Esophagus squamous epithelium (tissue), 5 donors: ENCODE measurements at places on chromosomes 4 and X.

DNA sequence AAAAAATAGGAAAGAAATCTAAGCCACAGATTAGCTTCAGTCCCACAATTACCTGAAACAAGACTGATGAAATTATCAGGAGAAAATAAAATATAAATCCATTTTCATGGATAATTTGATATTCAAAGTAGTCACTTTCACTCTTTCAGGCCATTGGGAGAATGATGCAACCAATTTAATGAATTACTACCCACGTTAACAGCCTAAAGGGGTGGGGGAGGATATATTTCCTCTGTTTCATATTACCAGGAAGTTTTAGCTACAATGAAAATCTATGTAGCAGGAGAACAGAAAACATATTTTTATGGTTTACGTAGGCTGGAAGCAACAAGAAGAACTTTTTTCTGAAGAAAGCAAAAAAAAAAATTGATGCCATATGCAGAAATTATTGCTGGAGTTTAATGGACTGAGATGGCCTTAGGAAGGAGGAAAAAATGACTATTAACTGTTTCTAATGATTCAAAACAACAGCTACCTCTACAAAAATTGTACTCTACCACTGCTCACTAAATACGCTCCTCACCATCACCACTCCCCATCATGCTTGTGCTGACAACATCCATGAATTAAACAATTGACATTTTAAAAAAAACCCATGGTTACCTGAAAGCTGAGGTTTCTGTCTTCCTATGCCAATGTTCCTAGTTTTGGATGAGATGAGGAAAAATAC lies 100.9 kb downstream of the CXXC4 start:
- no peak for DNase-seq

DNA sequence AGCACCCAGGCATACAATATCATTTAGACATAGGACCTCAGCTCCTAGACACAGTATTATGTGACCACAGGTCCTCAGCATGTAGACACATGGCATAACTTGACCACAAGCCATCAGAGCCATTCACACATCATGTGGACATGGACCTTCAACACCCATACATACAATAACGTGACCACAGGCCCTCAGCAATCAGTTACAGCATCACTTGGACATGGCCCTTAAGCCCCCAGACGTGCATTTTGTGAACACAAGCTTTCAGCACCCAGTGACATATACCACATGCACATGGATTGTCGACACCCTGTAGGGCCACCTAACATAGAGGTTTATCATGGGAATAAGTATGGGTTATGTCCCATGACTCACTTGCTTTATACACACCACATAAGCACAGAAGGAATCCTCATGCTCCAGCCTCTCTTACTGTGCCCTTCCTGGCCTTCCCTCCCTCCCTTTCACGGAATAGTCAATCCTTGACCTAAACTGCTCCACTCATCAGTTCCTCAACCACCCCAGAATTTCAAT lies 1.9 kb downstream of the TSPYL2 start:
- DNase-seq, result no peak

GRCh38 chrX:136755411-136755810 lies 25.3 kb downstream of the ARHGEF6 start:
- DNase-seq, result no peak

GRCh38 chrX:75986976-75987375 lies 185.9 kb upstream of the PBDC1 start:
- no peak for DNase-seq

- no peak for DNase-seq
Measured at GRCh38 chr4:10079912-10080588, 36.5 kb downstream of the WDR1 start.

- no peak for DNase-seq
Measured at GRCh38 chr4:14267373-14268060, 640.0 kb upstream of the BOD1L1 start.

DNA sequence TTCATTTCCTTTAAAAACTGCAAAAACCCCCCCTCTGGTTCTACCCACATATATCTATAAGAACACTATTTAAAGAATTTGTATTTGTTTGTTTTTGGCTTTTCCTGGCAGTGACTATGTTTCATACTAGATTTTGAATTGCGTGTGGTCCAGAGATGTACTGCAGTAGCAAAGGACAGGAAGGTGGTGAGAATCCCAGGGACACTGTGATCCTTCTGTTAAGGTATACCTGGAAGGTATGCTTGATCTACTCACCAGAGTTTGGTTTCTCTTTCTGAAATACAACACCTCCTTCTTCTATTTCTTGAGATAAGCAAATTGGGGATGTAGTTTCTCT lies 129.6 kb upstream of the RASGEF1B start:
- DNase-seq, result no peak

GRCh38 chr4:85482010-85482738 lies 7.2 kb downstream of the ARHGAP24 start:
- DNase-seq, result no peak

- DNase-seq, result no peak
Measured at GRCh38 chr4:140557831-140558435, 10.8 kb downstream of the UCP1 start.

DNA sequence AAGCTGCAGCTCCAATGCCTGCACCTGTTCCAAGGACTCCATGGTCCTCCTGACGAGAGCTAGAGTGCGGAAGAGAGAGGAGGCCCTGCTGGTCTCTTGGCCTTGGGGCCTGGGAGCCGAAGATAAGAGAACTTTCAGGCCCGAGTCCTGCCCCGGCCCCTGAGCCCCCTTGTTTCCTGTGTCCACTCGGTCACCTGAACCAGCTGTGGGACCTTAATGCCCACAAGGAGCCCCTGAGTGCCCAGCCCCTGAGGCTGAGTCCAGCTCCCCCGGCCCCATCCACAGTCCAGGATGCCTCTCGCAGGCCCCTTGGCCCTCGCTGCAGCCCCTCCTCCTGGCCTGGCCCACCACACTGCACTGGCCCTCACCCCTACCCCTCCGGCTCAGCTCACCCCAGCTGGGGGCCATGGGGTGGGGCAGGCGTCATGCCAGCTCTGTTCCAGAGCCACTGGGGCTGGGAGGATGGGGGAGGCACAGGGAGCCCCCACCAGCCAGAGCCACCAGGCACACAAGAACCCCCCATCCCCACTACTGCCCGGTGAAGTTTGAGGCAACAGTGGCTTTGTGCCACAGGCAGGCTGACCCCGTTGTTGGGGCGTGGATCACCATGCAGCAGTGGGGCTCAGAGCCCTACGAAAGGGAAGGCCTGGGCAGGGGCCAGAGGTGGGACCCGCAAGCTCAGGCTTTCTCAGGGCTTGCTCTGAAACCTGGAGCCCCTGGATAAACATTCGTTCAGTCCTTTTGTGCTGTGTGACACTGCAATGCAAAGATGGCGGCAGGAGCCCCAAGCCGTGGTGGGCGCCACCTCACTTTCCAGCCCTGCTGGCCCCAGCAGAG lies 14.1 kb downstream of the NAT8L start:
- DNase-seq, result no peak

GRCh38 chr4:128461291-128462102 lies 173.9 kb upstream of the PGRMC2 start:
- no peak for DNase-seq

GRCh38 chr4:41307638-41308037 lies 50.9 kb downstream of the UCHL1 start:
- DNase-seq, result no peak

DNA sequence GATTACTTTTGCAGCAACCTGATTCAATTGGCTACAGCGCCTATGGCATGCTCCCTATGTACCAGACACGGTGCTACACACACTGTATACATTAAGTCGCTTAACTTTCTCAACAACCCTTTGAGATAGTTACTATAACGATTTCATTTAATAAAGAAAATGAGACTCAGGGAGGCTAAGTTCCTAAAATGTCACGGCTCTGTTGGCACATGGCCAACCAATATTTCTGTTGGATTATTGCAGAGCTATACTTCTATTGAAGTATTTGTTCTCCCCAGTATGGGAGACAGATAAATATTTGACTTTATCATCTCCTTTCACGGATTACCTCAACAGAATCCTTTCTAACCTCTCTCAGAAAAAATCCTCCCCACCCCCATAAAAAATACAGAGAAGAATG lies 25.3 kb downstream of the CLNK start:
- no peak for DNase-seq

DNA sequence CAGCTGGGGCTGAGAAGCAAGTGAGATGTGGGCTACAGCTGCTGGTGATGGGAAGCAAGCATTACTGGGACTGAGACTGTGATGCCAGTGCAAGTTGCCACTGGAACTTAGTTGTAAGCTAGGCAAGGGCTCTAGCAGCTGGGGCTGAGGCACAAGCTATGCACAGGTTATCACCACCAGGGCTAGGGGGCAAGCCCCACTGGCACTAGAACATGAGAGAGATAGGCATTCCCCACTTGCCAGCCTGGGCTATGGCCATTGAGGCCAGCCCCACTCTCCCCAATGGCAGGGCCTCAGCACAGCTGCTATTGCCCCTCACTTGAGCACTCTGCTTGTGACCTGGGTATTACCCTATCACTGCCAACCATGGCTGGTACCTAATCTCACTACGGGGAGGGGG lies 130.8 kb upstream of the SMIM31 start:
- no peak for DNase-seq

DNA sequence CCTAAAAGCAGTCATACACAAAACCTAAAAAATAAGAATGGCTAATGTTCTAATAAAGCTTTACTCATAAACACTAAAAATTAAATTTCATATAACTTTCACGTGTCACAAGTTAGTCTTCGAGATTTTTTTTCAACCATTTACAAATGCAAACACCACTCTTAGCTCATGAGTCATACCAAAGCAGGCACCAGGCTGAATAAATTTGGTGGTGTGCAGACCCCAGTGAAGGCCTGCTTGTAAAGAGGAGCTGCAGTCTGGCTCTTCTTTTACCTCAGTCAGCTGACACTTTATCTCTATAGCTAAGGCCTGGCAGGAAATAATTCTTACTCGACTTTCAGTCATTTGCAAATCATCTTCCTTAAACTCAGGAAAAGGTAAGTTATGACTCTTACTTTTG lies 37.4 kb downstream of the CLOCK start:
- DNase-seq, result no peak

GRCh38 chrX:139211568-139212182 lies 318.9 kb upstream of the F9 start:
- no peak for DNase-seq

DNA sequence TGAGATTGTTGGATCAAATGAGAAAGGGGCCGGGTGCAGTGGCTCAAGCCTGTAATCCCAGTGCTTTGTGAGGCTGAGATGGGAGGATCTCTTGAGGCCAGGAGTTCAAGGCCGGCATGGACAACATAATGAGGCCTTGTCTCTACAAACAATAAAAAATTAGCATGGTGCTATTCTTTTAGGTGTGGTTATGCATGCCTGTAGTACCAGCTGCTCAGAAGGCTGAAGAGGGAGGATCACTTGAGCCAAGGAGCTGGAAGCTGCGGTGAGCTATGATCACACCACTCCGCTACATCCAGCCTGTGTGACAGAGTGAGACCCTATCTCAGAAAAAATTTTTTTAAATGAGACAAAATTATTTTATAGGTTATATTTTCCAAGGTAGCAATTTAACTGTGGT lies 49.7 kb upstream of the TMEM150C start:
- no peak for DNase-seq

DNA sequence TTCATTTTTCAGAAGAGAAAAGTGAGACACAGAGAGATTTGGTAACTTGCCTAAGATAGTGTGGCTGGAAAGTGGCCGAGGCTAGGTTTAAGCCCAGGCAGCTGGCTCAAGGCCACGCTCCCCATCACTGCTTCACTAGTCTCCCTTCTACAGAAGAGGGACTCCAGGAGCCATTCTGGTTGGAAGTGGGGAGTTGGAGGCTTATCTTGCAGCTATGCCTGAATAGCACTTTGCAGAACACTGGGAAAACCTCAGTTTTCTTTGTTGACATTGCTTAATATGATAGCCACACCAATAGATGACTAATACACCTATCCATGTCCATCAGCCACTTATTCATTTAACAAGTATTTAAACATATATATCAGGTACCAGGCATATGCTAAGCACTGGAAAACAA lies 18.5 kb downstream of the LRRC66 start:
- DNase-seq, result no peak

DNA sequence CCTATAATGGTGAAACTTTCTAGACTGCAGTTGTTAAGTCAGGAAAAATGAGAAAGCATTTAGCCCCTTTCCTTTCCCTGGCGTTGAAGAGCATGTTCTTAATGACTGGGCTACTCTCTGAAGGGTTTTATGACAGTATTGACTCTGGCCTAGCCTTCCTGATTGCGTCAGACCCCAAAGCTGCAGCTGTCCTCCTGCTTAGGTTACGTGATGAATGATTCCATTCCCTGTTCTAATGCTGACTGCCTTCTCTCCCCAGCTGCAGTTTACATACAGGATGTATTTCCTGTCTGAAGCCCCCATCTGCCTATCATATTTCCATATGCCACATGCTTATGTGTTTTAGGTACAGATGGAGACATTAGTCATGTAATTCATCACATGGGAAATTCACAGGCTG lies 105.8 kb upstream of the EGFL6 start:
- DNase-seq, result no peak
